Fibroblast of skin of left quadriceps (primary cell): ENCODE measurements at places on chromosomes 7 and 10.

DNA sequence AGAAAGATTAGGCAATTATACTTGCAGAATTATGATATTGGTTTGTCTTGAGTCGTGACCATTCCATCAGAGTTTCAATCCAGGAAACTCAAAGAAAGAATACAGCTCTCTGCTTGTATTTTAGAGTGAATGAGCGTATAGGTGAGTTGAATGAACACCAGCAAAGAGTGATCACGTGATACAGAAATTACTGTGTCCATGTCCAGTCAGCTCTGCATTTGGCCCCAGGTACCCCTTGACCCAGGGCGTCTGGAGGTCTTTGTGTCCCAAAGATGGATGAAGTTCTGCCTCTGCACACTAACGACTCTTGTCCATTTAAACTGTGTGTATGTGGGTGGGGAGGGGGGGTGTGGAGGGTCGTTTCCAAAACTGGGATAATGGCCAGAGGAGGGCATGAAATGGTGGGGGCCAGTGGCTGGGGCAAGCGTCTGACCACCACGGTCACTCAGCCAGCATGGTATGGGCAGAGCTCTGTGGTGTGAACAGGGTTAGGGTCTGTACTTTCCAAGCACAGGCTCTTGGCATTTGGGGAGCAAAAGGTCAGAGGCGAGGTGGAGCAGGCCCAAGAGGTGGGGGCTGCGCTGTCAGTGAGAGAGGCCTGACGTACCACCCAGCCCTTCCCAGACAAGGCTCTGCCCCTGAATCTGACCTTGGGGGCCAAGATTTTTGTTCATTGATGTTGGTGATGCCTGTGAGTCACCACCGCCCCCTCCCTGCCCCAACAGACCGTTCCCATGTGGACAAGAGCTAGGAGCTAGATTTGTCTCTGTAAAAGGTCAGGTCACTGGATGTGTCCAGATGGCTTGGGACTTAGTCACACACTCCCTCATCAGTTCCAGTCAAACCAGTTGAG lies 1.4 kb downstream of the PTPRE start:
- DNase-seq, result no peak

- no peak for DNase-seq
Measured at GRCh38 chr10:24947304-24948097, 4.9 kb downstream of the PRTFDC1 start.

- no peak for DNase-seq
Measured at GRCh38 chr10:12509016-12509793, 159.9 kb downstream of the CAMK1D start.

DNA sequence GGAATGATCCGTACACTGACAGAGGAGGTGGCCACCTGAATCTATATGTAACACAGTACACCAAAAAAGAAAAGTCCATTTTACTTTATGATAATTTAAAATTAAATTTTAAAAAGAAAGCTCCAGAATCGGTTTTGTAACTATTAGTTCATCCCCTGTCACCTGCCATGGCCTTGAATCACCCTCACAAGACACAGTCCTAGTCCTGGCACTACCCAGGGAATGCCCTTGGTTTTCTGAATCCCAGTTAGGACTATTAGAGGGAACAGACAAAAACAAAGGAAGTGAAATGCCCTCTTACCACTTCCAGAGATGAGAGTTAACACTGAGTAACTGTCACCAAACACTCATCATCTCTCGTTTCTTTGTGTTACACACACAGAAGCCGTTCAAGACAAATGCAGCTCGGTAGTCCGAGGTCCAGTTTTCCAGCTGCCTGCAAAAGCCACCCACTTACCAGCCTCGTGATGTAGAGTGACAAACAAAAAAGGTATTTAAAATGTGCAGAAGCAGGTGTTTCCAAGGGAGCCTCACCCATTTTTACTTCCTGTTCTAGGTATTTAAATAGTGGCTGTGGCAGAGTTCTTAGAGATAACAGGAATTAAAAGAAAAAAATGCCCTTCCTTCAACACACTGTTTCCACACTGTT lies 6.1 kb downstream of the PTPRN2 start:
- no peak for DNase-seq

DNA sequence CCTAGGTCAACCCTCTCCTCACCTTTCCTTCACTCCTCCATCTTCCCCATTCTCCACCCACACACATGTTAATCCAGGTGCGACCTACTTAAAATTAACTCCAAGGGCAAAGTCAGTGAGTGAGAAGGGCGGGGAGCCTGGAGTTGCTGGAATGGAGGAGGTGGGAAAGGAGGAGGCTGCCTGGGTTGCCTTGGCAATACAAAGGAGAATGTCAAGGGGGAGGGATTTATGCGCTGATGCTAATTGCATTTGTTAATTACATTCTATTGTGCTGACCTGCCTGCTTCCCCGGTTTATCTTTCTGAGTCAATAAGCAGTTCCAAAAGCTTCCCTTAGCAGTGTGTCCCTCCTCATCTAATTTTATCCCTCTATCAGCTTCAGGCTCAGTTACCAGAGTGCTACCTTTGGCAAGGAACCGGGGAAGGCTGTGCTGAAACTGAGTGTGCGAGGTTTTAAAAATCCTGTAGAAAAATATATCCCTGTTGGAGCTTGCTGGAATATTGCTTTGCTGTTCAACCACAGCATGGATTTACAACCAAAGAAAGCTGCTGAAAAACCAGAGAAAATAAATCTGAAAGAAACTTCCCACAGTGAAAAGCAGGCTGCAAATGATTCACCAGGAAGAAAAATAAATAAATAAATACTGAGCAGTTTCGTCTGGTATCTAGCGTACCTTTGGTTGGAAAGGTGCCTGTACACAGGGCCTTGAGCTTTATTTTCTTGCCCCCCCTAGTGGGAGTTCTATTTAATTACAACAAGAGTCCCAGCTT lies 113.2 kb upstream of the DGKB start:
- peak; percentile 54 for DNase-seq

GRCh38 chr10:98265403-98266378 lies 2.3 kb downstream of the LOXL4 start:
- DNase-seq, result no peak

DNA sequence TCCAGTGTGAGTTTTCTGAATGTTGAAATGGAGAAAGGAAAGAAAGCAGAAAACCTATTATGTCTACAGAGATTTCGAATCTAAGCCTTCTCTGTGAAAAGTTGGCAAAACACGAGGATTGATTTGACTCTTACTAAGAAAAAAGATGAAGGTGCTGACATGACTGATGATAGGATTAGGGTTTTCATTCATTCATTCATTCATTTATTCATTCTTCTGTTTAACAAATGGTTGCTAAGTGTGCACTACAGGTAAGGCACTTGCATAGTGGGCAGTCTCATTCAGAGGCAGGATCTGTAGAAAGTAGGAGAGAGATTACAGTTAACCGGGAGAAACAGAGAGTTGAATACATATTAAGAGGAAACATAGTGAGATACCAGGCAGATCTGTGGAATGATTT lies 137.1 kb downstream of the ZNF365 start:
- DNase-seq, result no peak

DNA sequence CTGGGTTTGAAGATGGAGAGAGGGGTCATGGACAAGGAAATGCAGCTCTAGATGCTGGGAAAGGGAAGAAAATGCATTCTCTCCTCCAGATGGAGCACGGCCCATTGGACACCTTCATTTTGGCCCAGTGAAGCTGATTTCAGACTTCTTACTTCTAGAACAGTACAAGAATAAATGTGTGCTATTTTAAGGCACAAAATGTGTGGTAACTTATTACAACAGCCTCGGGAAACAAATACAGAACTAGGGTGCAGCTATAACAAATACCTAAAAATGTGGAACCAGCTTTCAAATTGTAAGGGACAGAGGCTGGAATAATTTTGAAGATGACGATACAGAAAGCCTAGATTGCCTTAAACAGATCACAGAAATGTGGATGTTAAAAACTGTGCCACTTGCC lies 54.1 kb downstream of the CYTH3 start:
- DNase-seq, result no peak

DNA sequence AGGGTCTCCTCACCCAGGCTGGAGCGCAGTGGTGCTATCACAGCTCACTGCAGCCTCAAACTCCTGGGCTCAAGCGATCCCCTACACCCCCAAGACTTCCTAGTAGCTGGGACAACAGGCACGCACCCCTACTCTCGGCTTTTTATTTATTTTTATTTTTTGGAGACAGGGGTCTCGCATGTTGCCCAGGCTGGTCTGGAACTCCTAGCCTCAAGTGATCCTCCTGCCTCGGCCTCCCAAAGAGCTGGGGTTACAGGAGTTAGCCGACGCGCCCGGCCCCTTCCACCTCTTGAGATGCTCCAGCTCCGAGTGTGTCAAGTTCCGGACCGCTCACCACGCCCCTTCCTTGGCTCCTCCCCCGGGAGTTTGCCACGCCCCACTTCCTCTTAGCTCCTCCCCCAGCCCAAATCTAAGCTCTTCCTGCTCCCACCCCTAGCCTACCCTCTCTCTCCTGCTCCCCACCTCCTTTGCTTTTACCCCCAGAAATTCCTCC lies 6.3 kb downstream of the NAT16 start:
- no peak for DNase-seq

- DNase-seq, result no peak
Measured at GRCh38 chr10:132593389-132593788, 55.8 kb downstream of the INPP5A start.

DNA sequence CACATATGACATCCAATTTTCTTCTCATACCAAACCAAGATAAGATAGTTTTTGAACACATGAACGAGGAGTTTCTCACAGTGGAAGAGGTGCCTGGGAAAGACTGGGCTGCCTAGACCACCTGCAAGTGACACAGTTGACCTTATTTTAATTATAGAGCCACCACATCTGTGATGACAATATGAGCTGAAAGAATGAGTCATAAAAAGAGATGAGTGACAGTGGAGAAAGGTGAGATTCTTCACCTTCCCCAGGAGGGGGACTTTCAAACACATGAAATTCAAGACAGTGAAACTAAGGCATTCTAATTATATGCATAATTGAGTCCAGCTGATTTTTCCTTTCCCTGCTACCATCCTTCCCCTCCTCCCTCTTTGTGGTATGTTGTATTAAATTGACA lies 475.5 kb downstream of the NXPH1 start:
- no peak for DNase-seq
